Urothelium cell line (cell line): ENCODE measurements at places on chromosomes 7 and 10.

GRCh38 chr10:129390147-129390546, 76.9 kb upstream of the MGMT start:
- no peak for DNase-seq

- DNase-seq: no peak
These were observed 2.7 kb downstream of the IL2RA start for GRCh38 chr10:6059506-6059905.

DNA sequence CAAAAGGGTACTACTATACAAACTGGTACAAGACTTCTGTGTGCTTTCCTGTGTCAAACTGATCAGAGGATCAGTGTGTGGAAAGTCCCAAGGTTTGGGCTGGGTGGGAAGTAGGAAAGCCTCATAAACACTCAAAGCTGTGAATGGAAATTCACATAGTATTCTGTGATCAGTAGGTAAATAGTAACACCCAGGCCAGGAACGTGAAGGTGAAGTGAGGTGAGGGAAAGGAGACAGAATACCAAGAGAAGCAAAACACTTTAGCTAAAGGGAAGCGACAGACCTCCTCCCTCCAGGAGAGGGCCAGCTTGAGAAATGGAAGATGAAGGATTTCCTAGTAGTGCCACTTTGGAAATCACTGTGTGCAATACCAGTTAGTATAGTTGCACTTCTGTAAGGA, 451.9 kb downstream of the KCNMA1 start:
- no peak for DNase-seq

DNA sequence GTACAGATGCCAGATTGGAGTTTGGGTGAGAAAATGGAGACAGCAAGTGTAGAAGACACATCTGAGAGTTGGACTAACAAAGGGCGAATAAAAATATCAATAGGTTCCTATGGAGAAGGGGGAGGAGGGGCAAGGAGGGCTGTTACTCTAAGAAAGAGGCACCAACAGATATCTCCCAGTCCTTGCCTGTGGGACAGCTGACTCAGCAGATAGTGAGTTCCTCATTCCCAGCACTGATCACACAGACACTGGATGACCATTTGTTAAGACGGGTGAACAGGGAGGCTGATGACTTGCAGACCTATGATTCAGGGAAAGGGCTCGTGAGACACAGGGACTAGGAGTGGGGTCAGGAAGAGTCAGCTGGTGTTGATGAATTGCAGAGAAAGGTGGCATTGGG, 5.7 kb upstream of the PRR15 start:
- no peak for DNase-seq
